ENCODE measurements at places on chromosomes 13 and 19.
A peak's percentile ranks its signal among the peaks of the same experiment; 100 is the strongest.

DNA sequence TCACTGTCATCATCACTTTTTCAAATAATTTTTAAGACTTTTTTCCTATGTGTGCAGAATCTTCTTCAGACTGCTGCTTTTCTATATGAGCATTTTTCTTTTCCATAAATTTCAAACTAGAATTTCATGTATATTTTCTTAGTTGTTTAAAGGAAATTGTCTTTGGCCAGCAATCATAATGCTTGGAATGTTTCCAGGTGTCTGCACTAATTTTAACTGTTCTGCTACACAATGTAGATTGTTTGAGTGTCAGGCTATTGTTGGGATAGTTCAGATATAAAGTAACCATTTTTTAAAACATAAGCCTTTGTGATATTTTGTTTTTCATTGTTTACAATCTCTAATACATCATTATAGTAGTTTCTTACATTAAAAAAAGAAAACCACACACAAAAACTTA, 1418.5 kb downstream of the EFNB2 start:
- no peak for DNase-seq

DNA sequence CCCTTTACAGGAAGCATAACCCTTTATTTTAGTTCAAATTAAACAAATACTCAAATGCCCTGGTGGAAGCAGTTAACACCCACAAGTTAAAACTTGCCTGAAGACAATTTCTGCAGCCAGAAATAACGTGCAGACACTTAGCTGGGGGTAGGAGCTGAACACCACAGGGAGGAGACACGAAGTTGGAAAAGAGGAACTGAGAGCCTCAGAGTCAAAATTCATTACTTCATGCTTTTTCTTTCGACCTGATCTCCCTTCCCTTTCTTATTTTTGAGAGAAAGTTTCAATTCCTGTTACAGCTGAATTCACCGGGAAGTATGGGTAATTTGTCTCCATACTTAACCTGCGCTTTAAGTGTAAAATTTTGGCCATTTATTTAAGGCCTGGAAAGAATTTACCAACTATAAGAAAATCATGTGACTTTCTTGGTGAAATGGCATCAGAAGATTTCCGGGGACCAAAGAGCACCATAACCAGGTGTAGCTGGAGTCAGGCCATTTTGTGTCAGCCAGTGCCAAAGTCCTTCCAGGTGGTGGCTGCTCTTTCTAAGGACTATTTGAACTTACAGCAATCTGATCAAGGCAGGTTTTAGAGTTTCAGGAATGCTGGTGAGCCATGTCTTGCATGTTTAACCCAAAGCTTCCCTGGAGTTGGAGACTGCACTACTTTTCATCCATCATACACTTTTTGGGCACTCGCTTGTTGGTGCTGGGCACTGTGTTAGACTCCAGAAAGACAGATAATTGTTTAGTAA, 46.5 kb upstream of the RCBTB2 start:
- DNase-seq, result peak; percentile 25

GRCh38 chr13:53100394-53101063, 71.9 kb downstream of the OLFM4 start:
- DNase-seq, result no peak

DNA sequence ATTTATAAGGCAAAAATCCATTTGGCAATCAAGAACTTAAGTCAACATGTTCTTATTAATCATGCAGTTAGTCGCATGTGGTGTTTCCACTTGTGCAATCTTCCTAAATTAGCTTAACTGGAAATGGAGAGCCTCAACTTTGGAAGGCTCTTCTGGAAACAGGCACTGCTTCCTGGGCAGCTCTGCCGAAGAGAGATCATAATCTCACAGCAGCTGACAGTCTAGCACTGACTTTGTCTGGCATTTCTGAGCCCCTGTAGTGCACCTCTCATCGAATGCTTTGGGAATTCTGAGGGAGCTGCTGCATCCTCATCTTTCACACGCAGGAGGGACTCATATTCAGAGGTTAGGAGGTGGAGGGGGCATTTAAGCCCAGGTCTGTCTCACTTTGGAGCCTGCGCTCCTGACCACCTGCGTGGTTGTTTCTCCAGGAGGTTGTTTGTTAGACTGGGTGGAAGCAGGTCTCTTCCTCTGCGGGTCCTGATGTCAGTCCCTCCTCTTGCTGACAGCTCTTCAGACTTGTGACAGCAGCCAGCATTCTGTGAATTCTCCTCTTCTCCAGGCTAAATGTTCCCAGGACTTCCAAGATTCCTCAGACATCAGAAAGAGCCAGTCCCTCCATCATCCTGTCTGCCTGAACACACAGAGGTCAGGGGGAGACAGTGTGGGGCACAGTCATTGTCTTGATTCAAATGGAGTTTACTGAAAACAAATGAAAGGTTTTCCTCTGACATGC, 100.4 kb upstream of the GJB6 start:
- DNase-seq, result no peak

DNA sequence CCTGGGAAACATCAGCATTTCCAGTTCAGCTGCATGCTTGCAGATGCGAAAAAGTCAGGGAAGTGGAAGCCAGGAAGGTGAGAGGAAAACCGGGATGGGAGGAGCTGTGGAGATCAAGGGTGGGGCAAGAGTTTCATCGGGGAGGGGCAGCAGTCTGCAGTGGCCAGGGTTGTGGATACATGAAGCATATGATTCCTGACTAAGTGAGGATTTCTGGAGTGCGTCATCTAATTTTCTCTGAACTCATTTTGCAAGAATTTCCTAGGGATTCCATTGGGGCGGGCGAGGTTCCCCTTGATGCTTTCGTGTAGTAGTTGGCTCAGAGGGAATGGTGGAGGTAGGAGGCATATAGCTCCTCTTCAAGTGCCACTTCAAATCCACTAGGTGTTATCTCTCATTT, 344.1 kb upstream of the TMTC4 start:
- DNase-seq, result no peak

GRCh38 chr13:50197705-50198104, 182.5 kb downstream of the KCNRG start:
- no peak for DNase-seq

- no peak for DNase-seq
Measured at GRCh38 chr13:50466456-50466855, 377.0 kb downstream of the DLEU7 start.

DNA sequence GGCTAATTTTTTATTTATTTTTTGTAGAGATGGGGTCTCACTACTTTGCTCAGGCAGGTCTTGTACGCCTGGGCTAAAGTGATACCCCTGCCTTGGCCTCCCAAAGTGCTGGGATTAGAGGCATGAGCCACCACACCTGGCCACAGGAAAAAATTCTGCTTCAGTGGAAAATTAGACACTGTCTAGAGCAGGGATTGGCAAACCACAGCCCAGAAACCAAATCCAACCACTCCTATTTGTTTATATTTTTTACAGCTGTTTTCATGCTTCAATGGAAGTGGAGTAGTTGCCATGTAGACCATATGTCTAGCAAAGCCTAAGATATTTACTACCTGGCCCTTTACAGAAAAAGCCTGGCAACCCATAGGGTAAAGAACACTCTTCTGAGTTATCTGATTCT, 123.7 kb upstream of the MRI1 start:
- no peak for DNase-seq

GRCh38 chr13:45048890-45049407, 59.6 kb downstream of the GPALPP1 start:
- no peak for DNase-seq

GRCh38 chr19:34457446-34457845, 24.1 kb upstream of the WTIP start:
- no peak for DNase-seq

DNA sequence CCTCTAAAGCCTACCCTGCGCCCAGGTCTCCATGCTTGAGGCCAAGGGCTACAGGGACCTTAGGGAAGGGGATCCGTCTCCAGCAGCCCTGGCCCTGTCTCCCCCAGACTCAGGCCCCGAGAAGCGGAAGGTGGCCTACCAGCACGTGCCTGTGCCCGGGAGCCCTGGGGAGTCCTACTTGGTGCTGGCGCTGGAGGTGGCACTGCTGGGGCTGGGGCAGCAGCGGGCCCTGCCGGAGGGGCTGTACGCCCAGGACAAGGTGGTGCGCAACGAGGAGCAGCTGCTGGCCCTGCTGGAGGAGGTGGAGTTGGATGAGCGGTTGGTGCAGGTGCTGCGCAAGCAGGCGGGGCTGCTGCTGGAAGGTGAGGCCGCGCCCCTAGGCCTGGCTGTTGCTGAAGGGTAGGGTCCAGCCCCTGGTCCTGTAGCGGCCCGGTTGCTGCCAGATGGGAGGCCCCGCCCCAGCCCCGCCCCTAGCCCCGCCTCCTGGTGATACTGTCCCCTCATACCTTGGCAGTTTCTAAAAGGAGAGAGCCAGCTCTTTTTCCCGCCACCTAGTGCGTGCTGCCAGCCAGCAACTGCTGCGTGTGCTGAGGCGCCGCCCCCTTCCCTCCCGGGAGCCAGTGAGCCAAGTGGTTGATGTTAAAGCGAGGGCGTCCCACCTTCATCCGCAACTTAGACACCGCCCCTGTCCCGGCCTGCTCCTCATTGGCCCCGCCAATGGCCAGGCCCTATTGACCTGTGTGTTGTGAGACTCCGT, 22.6 kb downstream of the ZSWIM4 start:
- peak; percentile 68 for DNase-seq

DNA sequence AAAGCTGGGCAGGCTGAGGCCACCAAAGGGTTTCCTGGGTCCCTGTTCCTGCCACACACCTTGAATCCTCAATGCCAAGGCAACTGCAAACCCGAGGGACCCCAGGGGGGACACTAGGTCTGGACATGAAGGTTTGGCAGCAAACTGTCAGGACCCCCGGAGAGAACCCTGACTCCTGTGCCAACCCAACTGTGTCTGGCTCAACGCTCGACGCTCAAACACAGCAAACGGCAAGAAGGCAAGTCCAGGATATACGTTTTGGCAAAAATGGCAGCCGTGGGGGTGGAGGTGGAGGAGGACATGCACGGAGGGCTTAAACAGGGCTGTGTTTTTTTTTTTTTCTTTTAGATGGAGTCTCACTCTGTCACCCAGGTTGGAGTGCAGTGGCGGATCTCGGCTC, 73.0 kb downstream of the GADD45B start:
- no peak for DNase-seq

DNA sequence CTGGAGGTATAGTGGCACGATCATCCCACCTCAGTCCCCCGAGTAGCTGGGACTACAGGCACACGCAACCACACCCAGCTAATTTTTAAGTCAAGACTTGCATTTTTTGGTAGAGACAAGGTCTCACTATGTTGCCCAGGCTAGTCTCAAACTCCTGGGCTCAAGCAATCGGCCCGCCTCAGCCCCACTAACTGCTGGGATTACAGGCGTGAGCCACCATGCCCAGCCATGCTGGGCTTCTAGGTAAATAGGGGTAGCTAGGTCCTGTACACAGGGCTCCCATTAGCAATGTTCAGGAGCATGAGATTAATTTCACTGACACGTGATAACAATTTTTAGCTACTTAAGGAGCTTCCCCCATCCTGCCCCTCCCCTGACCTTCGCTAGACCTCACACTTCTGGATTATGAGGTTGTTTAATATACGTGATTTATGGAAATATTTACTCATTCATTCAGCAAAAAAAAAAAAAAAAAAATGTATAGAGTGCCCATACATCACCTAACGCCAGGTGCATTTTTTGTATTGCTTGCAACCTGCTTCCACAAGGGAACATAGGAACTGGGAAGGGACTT, 19.2 kb downstream of the TMEM272 start:
- no peak for DNase-seq

- DNase-seq, result no peak
Measured at GRCh38 chr19:10007371-10008183, 2.7 kb downstream of the COL5A3 start.

- no peak for DNase-seq
Measured at GRCh38 chr19:10036601-10037071, 23.4 kb downstream of the RDH8 start.

- DNase-seq, result no peak
Measured at GRCh38 chr19:30670011-30670329, 297.8 kb downstream of the ZNF536 start.

DNA sequence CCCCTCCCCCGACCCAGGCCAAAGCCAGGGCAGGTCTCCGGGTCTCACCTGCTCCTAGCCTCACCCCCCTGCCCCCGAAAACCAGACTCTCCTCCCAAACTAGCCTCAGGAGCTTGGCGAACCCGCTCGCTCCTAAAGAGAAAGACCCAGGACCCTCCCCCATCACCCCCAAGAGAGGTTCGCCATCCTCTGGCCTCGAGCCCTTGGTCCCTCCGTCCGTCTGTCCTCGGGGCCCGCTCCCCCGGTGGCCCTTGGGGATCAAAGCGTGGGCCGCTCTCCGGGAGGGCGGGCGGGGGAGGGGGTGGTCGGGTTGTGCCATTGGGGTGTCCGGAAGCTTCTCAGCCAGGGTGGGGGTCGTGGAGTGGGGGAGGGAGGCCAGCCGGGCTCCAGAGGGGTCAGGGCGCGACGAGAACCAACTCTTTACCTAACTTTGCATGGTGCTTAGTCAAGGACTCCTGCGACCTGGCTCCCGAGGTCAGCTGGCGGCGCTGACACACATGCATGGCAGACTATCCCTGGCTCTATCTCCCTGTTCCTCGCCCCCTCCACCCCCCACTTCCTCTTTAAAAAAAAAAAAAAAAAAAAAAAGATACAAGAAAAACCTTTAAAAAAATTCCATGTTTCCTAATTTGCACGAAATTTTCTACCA, 15.6 kb downstream of the SMIM24 start:
- no peak for DNase-seq

DNA sequence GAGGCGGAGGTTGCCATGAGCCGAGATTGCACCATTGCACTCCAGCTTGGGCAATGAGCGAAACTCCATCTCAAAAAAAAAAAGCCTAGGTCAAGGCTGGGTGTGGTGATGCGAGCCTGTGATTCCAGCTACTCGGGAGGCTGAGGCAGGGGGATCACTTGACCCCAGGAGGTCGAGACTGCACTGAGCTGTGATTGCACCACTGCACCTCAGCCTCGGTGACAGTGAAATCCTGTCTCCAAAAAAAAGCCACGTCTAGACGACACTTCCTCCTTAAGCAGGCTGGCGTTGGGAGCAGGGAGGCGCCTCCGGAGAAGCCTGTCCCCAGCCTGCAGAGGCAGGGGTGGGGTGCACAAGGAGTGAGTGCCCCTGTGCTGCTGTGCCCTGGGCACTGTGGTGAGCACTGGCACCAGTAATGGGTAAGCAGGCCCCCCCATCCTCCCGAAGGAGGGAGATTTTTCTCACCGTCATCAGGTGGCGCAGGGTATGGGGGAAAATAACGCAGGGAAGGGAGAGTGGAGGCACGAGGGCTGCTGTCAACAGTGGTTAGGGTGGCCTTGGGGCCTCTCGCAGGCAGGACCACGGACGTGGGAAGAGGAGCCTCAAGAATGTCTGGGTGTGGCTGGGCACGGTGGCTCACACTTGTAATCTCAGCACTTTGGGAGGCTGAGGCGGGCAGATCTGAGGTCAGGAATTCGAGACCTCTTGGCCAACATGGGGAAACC, 706 bp downstream of the P2RY11 start:
- peak; percentile 43 for DNase-seq

- DNase-seq, result no peak
Measured at GRCh38 chr19:53157626-53158025, 1.2 kb downstream of the ZNF347 start.

DNA sequence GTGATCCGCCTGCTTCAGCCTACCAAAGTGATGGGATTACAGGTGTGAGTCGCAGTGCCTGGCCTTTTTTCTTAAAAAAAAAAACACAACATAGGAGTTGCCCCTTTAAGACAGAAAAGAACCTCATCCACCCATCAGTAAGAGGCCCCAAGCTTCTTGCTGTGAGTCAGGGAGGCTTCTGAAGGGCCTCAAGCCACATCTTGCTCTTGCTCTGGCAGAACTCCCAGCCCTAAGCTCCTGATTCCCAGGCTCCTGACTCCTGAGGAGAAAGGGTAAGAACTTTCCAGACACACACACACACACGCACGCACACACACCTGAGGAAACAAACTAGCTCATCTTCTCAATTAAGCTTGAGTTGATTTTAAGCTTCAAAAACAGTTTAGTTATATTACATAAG, 6.9 kb downstream of the ETFB start:
- no peak for DNase-seq
